CD4-positive, alpha-beta T cell (primary cell): ENCODE measurements at places on chromosomes 3 and 15.

DNA sequence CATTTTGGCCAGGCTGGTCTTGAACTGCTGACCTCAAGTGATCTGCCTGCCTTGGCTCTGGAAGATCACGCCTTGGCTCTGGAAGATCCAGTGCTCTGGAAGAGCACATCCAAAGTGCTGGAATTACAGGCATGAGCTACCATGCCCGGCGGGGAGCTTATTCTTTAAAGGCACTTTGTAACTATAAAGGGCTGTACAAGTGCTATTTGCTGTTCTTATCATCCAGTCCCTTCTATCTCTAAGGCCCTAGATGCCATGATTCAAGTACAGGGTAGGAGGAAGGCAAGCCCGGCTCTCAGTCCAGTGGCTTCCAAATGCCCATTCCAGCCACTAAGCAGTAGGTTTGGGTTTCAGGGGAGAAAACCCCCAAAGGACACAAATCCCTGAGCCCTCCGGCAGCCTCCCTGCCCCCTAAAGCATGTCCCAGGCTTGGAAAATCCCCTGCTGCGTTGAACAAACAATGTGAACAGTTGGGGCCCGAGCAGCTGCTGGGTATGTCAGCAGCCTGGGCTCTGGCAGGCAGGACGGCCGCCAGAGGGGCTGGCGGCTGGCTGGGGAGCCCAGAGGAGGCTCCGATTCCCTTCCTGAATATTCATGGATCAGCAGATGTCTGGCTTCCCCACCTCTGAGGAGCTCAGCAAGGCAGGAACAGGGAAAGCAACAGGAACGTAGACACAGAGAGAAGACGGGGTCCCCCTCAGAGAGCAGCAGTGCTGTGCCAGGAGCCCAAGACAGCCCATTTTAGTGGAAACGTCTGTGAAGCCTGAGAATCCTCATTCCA lies 7.7 kb downstream of the IGDCC4 start:
- DNase-seq, result no peak

GRCh38 chr3:132325103-132325606 lies 7.9 kb downstream of the ACP3 start:
- DNase-seq, result no peak

GRCh38 chr15:66126031-66126441 lies 127.5 kb downstream of the MEGF11 start:
- DNase-seq, result no peak

DNA sequence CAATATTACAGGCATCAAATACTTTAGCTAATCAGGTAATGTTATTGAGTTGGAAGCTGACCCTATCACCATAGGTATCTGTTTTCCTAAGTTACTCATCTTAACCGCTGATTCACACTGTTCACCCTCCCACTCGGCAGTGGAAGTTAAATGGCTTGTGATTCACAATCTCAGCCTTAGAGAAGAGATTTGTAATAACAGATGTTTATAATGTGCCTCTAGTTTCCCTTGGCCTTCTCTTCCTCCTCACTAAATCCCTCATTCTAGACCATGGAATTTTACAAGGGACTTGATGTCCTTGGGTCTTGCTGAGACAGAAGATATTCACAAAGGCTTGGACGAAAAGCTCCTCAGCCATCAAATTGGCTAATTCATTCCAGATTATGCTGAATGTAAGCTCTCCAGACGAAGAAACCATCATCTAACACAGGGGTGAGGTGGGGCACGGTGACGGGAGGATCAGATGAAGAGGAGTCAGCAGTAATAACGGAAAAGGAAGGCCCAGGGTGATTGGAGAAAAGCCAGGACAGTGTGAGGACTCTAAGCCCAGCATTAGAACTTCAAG lies 931.7 kb downstream of the MCTP2 start:
- no peak for DNase-seq

DNA sequence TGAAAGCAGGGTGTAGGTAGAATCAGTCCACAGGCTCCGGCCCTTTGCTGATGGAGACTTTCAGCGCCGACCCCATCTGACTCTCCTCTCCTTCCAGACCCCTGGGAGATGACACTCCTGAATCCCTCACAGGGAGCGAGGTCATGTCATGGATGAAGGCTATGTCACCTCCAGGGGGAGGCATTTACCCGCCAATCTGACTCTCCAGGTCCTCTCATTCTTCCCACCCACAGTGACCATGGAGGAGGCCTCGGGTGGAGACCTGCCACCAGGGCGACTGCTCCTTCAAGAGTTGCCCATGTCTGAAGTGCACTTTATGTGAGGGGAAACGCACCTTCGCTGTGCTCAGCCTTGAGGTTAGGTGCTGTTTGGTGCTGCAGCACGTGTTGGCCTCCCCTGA lies 112.7 kb downstream of the KLF13 start:
- DNase-seq, result no peak

GRCh38 chr15:84721371-84721770 lies 5.4 kb upstream of the SEC11A start:
- peak; percentile 60 for DNase-seq

- no peak for DNase-seq
Measured at GRCh38 chr15:67809866-67810265, 15.4 kb upstream of the SKOR1 start.
